ENCODE measurements at places on chromosomes 2 and 18.

DNA sequence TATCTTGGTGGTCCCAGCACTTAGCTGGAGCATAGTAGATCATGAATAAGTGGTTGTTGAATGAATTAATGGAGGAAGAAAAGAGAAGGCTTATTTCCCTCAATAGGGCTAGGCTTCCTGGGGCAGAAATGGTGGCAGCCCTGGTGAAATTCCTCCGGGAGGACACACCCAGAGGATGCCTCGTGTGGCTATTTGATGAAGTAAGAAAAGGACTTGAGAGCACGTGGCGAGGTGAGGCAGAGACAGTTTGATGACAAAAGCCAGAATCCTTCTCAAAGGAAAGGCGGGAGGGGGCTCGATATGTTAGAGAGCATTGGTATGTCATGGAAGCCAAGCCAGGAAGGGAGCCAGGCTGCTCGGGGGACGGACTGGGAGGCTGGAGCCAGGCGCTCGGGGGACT lies 14.7 kb downstream of the FAM228A start:
- no peak for DNase-seq
- no peak overlapping the region for H3K27ac ChIP-seq
- no peaks in the 10 kb centered on the region for H3K27me3 ChIP-seq
- H3K4me1 ChIP-seq, result no peaks in the 10 kb centered on the region

GRCh38 chr2:3387011-3387410 lies 7.5 kb downstream of the TRAPPC12 start:
- H3K27me3 ChIP-seq, result no peaks in the 10 kb centered on the region
- H3K4me1 ChIP-seq, result peaks cover 7% of the 10 kb centered on the region
- H3K4me3 ChIP-seq, result no peak overlapping the region

DNA sequence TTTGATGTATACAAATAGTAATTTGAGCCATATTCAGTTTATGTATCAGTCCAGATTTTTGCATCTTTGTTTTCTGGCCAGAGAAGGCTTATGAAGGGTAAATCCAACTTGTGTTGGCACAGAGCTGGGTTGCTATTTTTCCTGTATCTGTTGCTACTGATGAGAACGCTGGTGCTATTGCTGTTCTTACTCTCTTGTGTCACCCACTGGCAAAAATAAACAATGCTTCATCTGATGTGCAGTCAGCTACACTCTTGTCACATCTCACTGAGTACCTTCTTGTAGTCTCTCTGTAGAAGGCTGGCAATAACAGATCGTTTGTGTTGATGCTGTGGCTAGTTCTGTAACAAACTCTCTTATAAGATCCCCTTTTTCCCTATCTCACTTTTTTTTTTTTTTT lies 323.4 kb downstream of the CDH19 start:
- H3K4me3 ChIP-seq, result no peak overlapping the region
- no peaks in the 10 kb centered on the region for H3K36me3 ChIP-seq
- DNase-seq, result no peak
- H3K27ac ChIP-seq, result no peak overlapping the region

DNA sequence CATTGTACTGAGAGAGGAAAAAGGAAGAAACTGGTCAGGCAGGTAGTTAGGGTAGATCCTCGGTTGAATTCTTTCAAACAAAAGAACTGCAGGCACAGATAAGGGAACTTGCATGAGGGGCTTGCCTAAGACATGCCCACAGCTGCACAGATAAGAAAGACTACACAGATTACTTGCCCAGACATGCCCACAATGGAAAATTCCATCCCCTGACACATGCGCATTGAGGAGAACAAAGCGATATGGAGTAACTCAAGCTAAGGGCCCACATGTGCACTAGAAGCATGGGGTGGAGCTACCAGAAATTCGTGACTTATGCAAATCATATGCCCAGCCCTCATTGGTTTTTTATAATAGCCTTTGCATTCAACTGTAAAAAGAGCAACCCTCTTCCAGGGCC lies 181.3 kb upstream of the ZNF521 start:
- H3K4me1 ChIP-seq, result no peaks in the 10 kb centered on the region
- H3K4me3 ChIP-seq, result no peak overlapping the region
- H3K27me3 ChIP-seq, result no peaks in the 10 kb centered on the region

GRCh38 chr18:49481317-49481716 lies 5.7 kb downstream of the C18orf32 start:
- no peaks in the 10 kb centered on the region for H3K27me3 ChIP-seq
- H3K4me3 ChIP-seq, result no peak overlapping the region
- no peak for DNase-seq
- peaks cover 27% of the 10 kb centered on the region for H3K36me3 ChIP-seq
- peaks cover 26% of the 10 kb centered on the region for H3K4me1 ChIP-seq
- no peak overlapping the region for H3K27ac ChIP-seq

DNA sequence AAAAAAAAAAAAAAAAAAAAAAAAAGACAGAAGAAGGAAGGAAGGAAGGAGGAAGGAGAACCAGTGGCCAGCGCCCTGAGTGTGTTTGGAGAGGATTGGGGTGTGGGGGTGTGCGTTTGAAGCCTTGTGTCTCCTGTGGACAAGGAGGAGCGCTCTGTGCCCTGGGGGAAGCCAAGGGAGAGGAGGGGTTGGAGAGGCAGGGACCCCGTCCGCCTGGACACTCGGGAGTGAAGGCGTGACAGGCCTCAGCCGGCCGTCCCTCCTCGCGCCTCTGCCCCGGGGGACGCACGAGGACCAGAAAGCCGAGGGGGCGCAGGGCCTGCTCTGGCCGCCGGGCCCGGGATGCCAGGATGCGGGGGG lies 44.9 kb downstream of the SERTAD2 start:
- DNase-seq, result no peak
- no peaks in the 10 kb centered on the region for H3K27me3 ChIP-seq
- no peaks in the 10 kb centered on the region for H3K36me3 ChIP-seq
- H3K4me3 ChIP-seq, result peak overlapping the region; percentile 61

- no peaks in the 10 kb centered on the region for H3K36me3 ChIP-seq
- H3K27me3 ChIP-seq, result peaks cover 18% of the 10 kb centered on the region
- peaks cover 7% of the 10 kb centered on the region for H3K4me1 ChIP-seq
- DNase-seq, result no peak
- H3K27ac ChIP-seq, result no peak overlapping the region
These were observed 6.9 kb downstream of the GDF7 start for GRCh38 chr2:20673686-20674308.

GRCh38 chr2:2799151-2799697 lies 468.1 kb upstream of the MYT1L start:
- H3K4me1 ChIP-seq, result no peaks in the 10 kb centered on the region
- H3K27me3 ChIP-seq, result no peaks in the 10 kb centered on the region
- no peak overlapping the region for H3K4me3 ChIP-seq
- H3K36me3 ChIP-seq, result no peaks in the 10 kb centered on the region

GRCh38 chr18:78903436-78904178 lies 76.0 kb upstream of the SALL3 start:
- H3K4me1 ChIP-seq, result no peaks in the 10 kb centered on the region
- no peak overlapping the region for H3K27ac ChIP-seq
- DNase-seq, result no peak
- no peaks in the 10 kb centered on the region for H3K36me3 ChIP-seq
- H3K27me3 ChIP-seq, result no peaks in the 10 kb centered on the region
- H3K4me3 ChIP-seq, result no peak overlapping the region

DNA sequence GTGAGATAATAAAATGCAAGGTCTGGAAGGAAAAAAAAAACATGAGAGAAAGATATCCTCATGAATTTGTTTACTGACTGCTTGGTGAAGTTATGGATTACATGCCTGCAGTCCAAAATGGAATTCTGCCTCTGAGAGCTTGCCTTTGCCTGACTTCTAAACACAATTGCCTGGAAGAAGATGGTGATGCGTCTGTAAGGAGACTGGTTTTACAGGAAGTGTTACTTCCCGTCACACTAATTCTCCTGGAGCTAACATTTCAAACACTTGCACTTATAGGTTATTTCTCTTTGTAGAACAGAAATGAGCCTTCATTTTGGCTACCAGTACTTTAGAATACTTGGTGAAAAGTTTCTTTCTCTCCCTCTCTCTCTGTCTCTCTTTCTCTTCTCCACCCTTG lies 884.3 kb downstream of the TSN start:
- DNase-seq, result no peak
- no peaks in the 10 kb centered on the region for H3K4me1 ChIP-seq
- no peak overlapping the region for H3K27ac ChIP-seq
- H3K4me3 ChIP-seq, result no peak overlapping the region
- H3K27me3 ChIP-seq, result no peaks in the 10 kb centered on the region

GRCh38 chr2:216792222-216793021 lies 67.4 kb downstream of the TNP1 start:
- no peaks in the 10 kb centered on the region for H3K36me3 ChIP-seq
- H3K27ac ChIP-seq, result no peak overlapping the region
- H3K4me1 ChIP-seq, result no peaks in the 10 kb centered on the region
- no peak for DNase-seq

- no peaks in the 10 kb centered on the region for H3K36me3 ChIP-seq
- no peak for DNase-seq
- H3K4me1 ChIP-seq, result no peaks in the 10 kb centered on the region
- no peaks in the 10 kb centered on the region for H3K27me3 ChIP-seq
- H3K27ac ChIP-seq, result no peak overlapping the region
These were observed 294.0 kb downstream of the DSC3 start for GRCh38 chr18:30748541-30748940.

DNA sequence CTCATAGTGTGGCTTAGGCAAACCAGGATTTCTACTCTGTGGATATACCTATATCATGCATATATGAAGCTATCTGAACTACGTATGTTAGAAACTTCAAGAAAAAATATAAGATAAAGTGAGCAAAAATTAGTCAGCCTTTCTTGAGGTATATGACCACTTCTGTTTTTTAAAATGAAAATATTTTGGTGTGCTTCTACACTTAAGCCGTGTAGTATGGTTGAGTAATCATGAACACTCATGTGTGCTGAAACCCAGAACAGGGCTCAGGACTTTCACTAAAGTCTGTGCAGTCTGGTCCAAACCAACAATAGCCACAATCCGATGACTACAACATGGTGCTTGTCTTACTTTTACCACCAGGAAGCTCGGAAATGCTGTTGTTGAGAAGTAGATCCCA lies 48.9 kb upstream of the TMEM177 start:
- no peaks in the 10 kb centered on the region for H3K27me3 ChIP-seq
- no peak for DNase-seq
- H3K4me1 ChIP-seq, result no peaks in the 10 kb centered on the region
- H3K4me3 ChIP-seq, result no peak overlapping the region

- no peaks in the 10 kb centered on the region for H3K27me3 ChIP-seq
- no peak overlapping the region for H3K4me3 ChIP-seq
- no peak overlapping the region for H3K27ac ChIP-seq
- H3K4me1 ChIP-seq, result peaks cover 62% of the 10 kb centered on the region
- H3K36me3 ChIP-seq, result peaks cover 23% of the 10 kb centered on the region
- DNase-seq, result no peak
These were observed 168.6 kb downstream of the BCL2 start for GRCh38 chr18:63150942-63151421.

DNA sequence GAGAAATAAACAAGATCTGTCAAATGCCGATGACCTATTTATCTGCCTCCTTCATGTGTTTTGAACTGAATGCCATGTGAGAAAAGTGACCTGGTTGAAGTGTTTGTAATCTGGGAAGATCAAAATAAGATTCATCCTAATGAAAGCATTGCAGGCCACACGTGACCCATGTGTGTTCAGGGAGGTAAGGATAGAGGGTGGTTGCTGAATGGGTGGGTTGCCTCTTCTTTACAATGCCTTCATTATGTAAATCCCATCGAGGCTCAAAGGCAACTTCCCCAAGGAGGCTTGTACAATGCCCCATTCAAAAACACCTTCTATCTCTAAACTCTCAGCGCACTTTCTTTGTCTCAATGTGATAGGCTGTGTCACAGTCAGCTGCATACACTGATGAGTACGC lies 273.1 kb downstream of the LRATD1 start:
- H3K36me3 ChIP-seq, result no peaks in the 10 kb centered on the region
- no peaks in the 10 kb centered on the region for H3K27me3 ChIP-seq
- no peak for DNase-seq
- no peaks in the 10 kb centered on the region for H3K4me1 ChIP-seq

GRCh38 chr18:25229081-25229480 lies 122.9 kb downstream of the ZNF521 start:
- H3K27me3 ChIP-seq, result no peaks in the 10 kb centered on the region
- no peak overlapping the region for H3K27ac ChIP-seq
- H3K36me3 ChIP-seq, result no peaks in the 10 kb centered on the region
- no peaks in the 10 kb centered on the region for H3K4me1 ChIP-seq
- DNase-seq, result no peak

DNA sequence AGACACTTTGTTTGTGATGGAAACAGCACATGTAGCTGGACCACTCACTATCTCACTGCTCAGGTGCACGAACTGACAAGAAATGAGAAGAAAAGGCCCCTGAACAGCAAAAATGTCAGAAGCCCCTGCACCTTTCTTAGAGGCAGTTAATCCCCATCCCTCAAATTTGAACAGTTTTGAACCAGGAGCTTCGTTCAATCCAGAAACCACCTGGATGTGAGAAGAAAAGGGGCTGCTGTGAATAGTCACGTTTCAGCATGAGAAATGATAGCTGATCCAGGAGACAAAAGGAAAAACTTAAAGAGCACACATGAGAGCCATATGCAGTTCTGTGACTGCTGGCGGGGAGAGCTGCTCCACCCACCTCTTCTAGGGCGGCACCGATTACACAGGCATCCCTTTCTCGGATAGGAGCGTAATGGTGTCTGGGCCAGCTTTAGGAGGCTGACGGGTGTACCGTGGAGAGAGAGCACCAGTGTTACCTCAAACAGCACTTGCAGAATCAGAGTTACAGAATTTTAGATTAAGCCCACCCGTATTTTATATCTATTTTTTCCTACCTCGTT lies 117.0 kb upstream of the EML6 start:
- no peak for DNase-seq
- no peaks in the 10 kb centered on the region for H3K36me3 ChIP-seq
- peaks cover 66% of the 10 kb centered on the region for H3K4me1 ChIP-seq
- H3K27me3 ChIP-seq, result no peaks in the 10 kb centered on the region
- no peak overlapping the region for H3K27ac ChIP-seq
- no peak overlapping the region for H3K4me3 ChIP-seq

GRCh38 chr2:232779934-232780333 lies 3.6 kb upstream of the KCNJ13 start:
- no peaks in the 10 kb centered on the region for H3K4me1 ChIP-seq
- no peak overlapping the region for H3K4me3 ChIP-seq
- no peak overlapping the region for H3K27ac ChIP-seq

GRCh38 chr2:216681683-216682082 lies 13.7 kb downstream of the IGFBP5 start:
- no peak overlapping the region for H3K27ac ChIP-seq
- no peaks in the 10 kb centered on the region for H3K4me1 ChIP-seq

DNA sequence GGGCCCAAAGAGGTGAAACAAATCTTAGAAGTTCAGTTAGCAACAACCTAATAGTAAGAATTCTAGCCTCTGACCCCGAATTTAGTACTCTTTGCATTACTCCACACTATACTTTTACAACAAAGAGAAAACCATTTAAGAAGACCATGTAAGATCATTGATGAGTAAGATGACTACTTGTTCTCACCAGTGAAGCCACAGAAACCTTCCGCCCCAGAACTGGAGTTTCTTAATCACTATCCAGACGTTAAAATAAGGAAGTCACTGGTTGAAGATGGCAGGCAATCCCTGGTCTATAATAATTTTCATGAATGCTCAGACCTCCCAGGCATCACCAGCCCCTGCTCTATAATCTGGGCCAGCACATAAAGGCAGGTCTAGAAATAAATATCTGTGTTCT lies 95.0 kb downstream of the TMEM163 start:
- no peaks in the 10 kb centered on the region for H3K36me3 ChIP-seq
- no peaks in the 10 kb centered on the region for H3K27me3 ChIP-seq
- H3K27ac ChIP-seq, result no peak overlapping the region
- no peak overlapping the region for H3K4me3 ChIP-seq
- DNase-seq, result no peak

GRCh38 chr2:239187464-239188253 lies 213.2 kb downstream of the HDAC4 start:
- no peak overlapping the region for H3K27ac ChIP-seq
- peaks cover 40% of the 10 kb centered on the region for H3K36me3 ChIP-seq
- H3K4me3 ChIP-seq, result no peak overlapping the region
- H3K4me1 ChIP-seq, result no peaks in the 10 kb centered on the region
- no peak for DNase-seq
